ENCODE measurements at places on chromosomes 5 and 9.

- DNase-seq: no peak
Observed at GRCh38 chr9:86272221-86272620, 10.1 kb downstream of the ISCA1 start.

DNA sequence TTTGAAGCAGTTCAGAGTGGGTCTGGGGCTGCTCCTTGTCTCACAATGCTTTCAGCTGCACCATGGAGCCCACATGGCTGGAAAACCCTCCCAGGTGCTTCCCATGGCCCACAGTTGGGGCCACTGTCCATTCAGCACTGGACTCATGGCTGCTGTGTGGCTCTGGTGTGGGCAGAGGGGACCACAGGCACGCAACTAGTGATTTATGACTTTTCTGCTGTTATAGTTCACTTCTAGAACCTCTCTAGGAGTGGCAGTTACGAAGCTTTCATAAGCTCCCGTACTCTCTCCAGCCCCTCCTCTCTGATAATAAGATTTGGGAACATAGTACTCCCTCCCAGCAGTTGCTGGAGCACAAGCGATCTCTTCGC, 29.0 kb downstream of the GLRA1 start:
- DNase-seq: no peak

GRCh38 chr9:97880336-97880735, 27.3 kb downstream of the FOXE1 start:
- no peak for DNase-seq

DNA sequence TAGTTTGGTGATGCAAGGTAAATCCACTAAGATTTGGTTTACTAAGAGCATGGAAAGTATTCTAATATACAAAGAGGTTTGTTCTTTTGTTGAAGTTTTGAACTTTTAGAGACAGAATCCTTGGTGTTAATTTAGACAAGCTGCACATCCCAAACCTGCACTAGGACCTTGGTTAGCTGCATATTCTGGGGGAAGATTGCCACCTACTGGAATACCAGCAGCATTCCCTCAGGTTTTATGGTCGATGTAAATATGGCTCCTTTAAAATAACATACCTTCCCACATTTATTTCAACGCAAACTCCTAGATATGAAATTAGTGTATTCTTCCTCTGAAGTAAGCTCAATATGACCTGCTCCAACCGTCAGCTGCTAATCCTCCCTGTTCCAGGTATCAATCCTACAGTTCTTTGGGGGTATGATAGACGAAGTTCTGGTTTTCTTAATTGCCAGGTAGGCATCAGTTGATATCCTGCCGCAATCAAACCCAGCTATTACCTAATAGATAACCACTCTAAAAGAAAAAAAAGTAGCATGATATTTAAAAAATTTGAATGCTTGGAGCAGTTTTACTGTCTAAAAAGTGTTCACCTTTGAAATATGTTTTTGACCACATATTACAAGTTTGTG, 624.1 kb downstream of the ISL1 start:
- peak; percentile 44 for DNase-seq

GRCh38 chr9:35667939-35668338, 2.9 kb upstream of the ARHGEF39 start:
- no peak for DNase-seq

GRCh38 chr5:105057001-105057436, 1494.4 kb upstream of the NUDT12 start:
- DNase-seq: no peak

DNA sequence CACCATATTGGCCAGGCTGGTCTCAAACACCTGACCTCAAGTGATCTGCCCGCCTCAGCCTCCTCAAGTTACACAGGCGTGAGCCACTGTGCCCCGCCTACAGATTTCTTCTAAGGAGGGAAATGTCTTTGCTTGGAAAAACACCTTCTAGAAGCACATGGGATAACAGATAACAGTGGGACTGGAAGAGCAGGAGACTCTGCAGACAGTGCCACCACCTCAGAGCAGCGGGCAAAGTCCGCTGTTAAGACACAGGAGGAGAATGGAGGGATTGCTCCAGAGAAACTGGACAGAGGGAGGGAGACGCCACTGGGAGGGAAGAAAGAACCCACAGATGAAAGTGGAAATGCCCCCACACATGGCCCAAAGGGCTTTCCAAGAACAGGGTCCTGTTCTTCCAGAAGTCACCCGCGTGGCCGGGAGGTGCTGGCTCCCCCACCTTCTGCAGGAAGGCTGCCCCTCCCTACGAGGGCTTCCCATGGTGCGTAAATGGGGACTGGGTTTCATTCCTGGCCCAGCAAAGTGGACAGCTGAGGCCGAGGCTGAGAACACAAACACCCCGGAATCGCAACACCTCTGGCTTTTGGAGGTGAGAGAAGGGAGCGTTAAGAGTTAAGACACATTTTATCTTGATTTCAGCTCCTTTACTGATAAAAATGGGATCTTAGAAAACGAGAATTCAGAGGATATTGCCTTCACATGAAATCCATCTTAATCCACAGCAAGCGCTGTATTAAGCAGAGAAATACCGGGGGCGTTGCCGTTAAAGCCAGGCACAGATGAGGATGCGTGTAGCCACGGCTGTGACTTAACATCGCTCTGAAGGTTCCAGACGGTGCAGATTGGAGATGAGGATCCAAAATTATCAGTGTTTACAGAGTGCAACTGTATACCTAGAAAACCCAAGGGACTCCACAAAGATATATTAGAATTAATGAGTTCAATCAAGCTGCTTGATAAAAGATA, 11.2 kb downstream of the ADAMTS2 start:
- DNase-seq: no peak

- no peak for DNase-seq
Observed at GRCh38 chr5:130425424-130425823, 521.2 kb downstream of the CHSY3 start.

- DNase-seq: no peak
Observed at GRCh38 chr5:19625562-19625961, 362.4 kb downstream of the CDH18 start.

GRCh38 chr9:133385452-133385851, 9.3 kb downstream of the STKLD1 start:
- no peak for DNase-seq

GRCh38 chr9:27447031-27447683, 76.9 kb upstream of the IFNK start:
- DNase-seq: no peak

GRCh38 chr9:94002316-94003140, 47.4 kb upstream of the BARX1 start:
- peak; percentile 46 for DNase-seq

DNA sequence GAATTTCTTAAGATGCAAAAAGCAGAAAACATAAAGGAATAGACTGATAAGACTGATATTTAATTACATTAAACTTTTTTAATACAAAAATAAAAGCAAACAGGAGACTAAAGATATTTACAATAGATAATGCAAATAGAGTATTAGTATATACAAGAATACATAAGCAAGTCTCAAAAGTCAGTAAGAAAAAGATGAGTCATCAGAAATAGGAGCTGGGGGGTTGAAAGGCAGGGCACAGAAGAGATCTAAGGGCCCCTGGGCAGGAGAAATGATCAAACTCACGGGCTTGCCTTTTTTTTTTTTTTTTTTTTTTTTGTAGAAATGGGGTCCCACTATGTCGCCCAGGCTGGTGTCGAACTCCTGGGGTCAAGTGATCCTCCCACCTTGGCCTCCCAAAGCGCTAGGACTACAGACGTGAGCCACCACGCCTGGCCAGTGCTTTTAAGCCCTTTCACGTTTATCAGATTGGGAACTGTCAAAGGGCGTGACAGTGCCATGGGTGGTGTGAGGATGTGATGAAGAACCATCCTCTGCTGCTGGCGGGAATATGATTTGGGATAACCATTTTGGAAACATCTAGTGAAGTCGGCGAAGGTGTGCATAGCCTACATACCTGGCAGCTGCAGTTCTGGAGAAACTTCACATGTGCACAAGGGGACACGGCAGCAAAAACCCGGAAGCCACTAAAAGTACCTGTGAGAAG, 126.1 kb downstream of the CACNA1B start:
- DNase-seq: no peak

DNA sequence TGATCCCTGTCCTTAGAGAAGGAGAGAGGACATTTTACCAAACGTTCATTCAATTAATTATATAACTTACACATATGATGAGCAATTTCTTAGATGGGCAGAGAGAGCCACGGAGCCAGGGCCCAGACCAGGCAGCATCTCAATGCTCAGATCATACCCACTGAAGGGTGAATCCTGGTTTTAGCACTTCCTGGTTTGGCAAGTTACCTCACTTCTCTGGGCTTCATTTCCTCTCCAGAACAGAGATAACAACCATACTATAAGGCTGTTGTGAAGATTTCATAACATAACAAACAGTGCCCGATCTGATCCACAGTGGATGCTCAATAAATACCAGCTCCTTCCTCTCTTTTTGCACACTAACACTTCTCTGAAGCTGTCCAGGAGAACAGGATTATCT, 271.1 kb downstream of the DENND1A start:
- no peak for DNase-seq

DNA sequence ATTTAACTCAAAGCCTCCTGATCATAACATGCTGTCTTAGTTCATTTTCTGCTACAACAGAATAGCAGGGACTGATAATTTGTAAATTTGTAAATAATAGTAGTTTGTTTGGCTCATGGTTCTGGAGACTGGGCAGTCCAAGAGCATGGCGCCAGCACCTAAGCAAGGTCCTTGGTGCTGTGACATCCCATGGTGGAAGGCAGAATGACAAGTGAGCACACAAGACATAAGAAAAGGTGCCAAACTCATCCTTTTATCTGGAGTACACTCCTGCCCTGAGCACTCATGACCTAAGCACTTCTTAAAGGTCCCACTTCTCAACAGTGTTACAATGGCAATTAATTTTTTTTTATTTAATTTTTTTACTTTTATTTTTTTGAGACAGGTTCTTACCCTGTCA, 16.1 kb downstream of the UBE2B start:
- DNase-seq: no peak

- no peak for DNase-seq
Observed at GRCh38 chr5:856531-857425, 6.0 kb upstream of the ZDHHC11 start.

DNA sequence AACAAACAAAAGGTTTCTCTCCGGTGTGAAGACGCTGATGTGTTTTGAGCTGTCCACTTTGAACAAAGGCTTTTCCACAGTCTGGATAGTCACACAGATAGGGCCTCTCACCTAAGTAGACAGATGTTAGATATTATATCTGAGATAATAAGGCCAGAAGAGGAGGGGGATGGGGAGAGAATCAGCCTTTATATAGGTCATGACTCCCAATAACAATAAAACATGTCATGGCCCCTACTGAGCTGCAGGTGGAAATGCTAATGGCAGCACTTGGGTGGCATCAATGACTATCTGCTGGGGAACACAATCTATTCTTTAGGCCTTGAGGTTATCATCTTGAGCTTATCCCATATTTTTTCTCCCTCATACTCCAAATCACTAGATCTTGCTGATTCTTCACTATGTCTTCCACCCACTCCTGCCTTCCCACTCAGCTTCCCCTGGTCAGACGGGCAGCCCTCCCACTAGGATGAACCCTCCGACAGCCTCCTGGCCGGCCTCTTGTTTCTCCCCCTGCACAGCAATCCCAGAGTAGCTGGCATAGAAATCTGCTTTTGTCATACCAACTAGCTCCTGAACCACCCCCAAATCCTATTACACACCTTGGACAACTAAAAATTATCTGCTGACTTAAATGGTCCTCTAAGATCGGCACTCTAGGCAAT, 11.5 kb upstream of the SLC35D2 start:
- DNase-seq: peak; percentile 52

DNA sequence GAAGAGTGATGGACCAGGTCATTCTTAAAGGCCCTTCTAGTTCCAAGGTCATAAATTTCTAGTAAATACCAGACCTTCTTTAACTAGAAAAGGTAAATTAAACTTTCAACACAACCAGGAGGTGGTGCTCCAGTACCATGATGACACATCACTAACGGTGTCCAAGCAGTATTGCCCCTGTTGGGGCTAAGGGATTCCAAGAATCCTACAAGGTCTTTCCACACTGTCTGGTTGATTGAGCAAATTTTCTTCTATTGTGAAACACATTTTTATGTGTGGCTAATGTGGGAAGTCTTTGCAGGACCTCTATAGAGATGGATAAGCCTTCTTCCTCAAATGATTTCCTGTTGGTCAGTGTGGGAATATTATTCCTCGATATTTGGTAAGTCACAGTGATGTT, 459.6 kb upstream of the PAPPA start:
- no peak for DNase-seq

GRCh38 chr9:9283159-9283986, 1329.4 kb downstream of the PTPRD start:
- DNase-seq: no peak

GRCh38 chr9:23811633-23812032, 14.4 kb downstream of the ELAVL2 start:
- no peak for DNase-seq

DNA sequence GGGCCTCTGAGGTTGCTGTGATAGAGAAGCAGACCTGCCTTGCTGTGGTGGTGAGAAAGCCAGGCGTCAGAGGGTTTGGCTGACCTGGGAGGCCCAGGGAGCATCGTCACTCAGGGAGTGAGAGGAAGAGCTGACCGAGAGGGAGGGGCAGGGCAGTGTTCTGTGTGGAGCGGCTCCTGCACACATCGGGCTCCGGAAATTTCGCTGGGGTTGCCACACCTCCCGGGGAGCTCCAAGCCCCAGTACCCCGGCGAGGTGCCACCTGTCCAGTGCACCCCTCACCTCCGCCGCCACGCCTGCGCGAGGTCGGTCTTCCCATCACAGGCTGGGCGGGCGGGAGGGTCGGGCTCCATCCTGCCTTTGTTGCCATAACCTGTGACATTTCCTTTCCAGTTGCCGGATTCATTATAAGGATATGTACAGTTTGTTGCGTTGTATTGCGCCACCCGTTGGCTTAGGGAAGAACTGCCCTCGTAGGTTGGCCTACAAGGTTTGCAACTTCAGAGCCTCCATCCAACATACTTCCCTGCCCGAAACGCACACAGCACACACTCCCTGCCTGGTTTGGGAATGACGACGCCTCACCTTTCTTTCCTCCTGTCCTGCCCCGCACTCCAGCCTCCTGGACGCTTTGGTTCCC, 223.2 kb downstream of the CACNA1B start:
- DNase-seq: peak; percentile 32

DNA sequence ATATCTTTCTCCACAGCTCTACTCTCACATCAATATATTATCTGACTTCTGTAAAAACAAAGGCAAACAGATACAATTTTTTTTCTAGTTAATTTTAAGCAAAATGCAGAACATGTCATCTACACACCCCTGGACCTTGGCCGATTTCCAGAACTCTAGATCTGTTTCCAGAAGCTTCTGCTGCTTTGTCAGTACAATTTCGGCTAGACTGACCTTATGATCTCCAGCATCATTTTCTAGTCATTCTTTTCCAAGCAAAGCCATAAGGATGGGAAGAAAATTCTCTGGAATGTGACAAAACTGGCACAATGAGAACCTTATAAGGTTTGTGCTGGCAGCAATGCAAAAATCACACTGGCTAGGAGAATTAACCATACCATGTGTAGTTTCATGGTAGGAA, 132.8 kb upstream of the MPDZ start:
- DNase-seq: no peak

GRCh38 chr5:96207420-96207819, 225.6 kb downstream of the PCSK1 start:
- DNase-seq: no peak
